ENCODE measurements at places on chromosomes 3 and 15. TPM values are rescaled to one million over a fixed set of nuclear protein-coding genes. Genes with fewer than 3 reads are reported as not detected.

GRCh38 chr3:57168151-57168550 is 3.0 kb upstream of the IL17RD start:
- no peak for DNase-seq

OXTR gene
- total RNA-seq, result 1.5 TPM

B3GALNT1 gene
- 6.2 TPM for total RNA-seq

DNA sequence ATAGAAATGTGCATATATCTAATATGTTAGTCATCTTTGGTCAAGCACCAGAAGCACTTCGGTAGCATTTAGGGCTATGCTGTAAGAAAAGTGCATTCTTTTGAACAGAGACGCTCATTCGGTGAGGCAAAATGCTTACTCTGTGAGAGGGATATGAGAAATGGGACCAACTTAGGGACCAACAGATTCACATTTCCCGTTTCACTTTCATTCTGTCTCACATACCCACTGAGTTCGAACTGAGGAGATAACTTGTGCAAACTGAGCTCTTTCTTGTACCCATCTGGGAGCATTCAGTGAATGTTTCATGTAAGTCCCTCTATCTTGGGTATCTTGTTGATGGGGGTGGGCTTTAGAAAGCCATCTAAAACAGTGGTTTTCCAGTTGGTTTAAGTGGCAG is 135.3 kb downstream of the FEZF2 start:
- DNase-seq, result no peak

CHRNB4 gene
- total RNA-seq, result not detected

GRCh38 chr3:160027541-160028195 is 39.0 kb downstream of the IL12A start:
- peak; percentile 80 for DNase-seq

- DNase-seq, result no peak
Observed at GRCh38 chr15:62570405-62570783, 405.3 kb upstream of the C2CD4B start.

KLHL40 gene
- not detected for total RNA-seq

DNA sequence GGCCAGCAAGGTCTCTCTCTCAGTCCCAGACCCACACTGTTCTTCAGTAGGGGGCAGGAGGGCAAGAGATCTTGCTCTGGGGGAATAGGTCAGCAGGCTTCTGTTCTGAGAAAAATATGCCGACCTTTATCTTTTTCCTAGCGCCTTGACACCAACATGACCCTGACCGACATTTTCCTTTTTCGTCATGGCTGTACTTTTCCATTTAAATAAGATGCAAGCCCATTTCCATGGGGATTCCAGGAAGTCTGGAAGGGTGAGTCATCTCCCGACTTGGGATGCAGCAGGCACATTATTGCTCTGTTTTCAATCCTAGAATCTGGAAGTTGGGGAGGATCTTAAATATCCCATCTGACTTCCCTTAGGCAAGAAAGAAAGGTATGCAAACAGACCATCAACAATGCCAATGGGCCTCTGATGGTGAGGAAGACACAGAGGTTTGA is 261.5 kb upstream of the LRTM1 start:
- peak; percentile 90 for DNase-seq

HES1 gene
- 26.3 TPM for total RNA-seq

IL17RD gene
- 5.7 TPM for total RNA-seq

FAM43A gene
- 6.1 TPM for total RNA-seq

- DNase-seq, result peak; percentile 30
Observed at GRCh38 chr3:148992027-148992634, 791 bp downstream of the GYG1 start.

ZNF774 gene
- total RNA-seq, result 0.76 TPM

KBTBD13 gene
- total RNA-seq, result not detected

WDR76 gene
- 19.6 TPM for total RNA-seq

DNA sequence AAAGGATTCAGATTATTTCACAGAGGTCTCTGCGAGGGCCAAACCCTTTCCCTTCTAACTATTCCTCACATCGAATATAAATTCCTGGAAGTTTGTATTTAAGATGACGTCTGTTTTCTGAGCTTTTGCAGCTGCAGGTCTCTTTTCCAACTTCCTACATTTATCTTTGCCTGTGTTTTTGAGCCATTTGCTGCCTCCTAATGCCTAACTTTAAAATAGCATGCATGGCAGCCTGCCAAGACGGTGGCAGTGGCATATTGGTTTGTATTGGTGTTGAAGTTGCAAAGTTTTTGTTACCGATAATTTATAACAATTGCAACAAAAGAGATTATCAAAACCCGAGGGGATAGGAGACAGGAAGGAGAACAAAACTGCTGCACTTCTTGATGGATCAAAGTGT is 187.1 kb upstream of the DNAJC19 start:
- peak; percentile 68 for DNase-seq

GRCh38 chr3:194369522-194370279 is at the start of gene LRRC15:
LRRC15 (minus strand) TSS chr3:194369743; CDS start chr3:194361043, 8,700 bp downstream.
- DNase-seq, result peak; percentile 72

AQP9 gene
- not detected for total RNA-seq

ECE2 gene
- not detected for total RNA-seq

- DNase-seq, result no peak
Observed at GRCh38 chr3:129555153-129555550, 12.2 kb downstream of the H1-8 start.

TIGIT gene
- total RNA-seq, result 0.20 TPM

DNA sequence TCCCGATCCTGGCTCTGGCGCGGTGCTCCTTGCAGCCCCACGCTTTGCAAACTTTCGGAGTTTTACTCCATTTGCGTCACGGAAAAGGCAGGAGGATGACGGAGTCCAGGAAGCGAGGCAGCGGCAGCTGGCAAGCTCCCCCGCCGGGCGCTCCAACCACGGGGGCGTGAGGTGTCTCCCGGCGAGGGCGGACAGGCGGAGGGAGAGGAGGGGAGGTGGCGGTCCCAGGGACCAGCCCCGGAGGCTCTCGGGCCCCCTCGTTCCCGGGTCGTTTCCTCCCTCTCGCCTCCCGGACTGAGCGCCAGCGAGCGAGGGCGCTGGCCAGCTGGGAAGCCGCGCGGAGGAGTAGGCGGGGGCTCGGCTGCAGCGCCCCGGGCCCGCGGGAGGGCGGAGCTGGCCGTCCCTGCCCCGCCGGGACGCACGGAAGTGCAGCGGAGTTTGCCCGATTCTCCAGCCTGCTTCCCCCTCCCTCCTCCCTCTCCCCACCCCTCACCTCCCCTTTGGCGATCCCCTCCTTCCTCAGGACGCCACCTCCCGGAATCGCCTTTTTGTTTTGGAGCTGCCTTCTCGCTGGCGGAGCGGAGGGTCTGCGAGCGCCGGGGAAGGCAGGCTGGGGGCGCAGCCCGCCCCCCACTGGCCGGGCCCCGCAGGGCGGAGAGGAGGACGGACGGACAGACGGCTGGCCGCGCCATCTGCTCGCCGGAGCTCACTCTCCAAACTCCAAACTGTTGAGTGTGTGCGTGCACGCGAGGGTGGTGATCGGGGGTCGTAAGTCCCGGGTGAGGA is at the start of gene SNX33:
Gene SNX33, plus strand, starts transcription at position 543 of the 786 bp plus-strand sequence. CDS start 1,191 bp downstream, outside the sequence.
- peak; percentile 80 for DNase-seq

- DNase-seq, result no peak
Observed at GRCh38 chr15:30943654-30944335, 40.1 kb downstream of the FAN1 start.

C3orf85 gene
- not detected for total RNA-seq

GRCh38 chr3:20041197-20041780 is 1.0 kb downstream of the KAT2B start:
- DNase-seq, result peak; percentile 80

FBXL22 gene
- total RNA-seq, result 0.60 TPM

DNA sequence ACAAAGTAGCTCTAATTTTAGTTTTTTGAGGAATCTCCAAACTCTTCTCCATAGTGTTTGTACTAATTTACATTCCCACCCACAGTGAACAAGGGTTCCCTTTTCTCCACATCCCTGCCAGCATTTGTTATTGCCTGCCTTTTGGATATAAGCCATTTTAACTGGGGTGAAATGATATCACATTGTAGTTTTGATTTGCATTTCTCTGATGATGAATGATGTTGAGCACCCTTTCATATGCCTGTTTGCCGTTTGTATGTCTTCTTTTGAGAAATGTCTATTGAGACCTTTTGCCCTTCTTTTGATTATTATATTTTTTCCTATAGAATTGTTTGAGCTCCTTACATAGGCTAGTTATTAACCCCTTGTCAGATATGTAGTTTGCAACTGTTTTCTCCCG is 239.9 kb upstream of the TPM1 start:
- no peak for DNase-seq

SYNPR gene
- total RNA-seq, result not detected

DNA sequence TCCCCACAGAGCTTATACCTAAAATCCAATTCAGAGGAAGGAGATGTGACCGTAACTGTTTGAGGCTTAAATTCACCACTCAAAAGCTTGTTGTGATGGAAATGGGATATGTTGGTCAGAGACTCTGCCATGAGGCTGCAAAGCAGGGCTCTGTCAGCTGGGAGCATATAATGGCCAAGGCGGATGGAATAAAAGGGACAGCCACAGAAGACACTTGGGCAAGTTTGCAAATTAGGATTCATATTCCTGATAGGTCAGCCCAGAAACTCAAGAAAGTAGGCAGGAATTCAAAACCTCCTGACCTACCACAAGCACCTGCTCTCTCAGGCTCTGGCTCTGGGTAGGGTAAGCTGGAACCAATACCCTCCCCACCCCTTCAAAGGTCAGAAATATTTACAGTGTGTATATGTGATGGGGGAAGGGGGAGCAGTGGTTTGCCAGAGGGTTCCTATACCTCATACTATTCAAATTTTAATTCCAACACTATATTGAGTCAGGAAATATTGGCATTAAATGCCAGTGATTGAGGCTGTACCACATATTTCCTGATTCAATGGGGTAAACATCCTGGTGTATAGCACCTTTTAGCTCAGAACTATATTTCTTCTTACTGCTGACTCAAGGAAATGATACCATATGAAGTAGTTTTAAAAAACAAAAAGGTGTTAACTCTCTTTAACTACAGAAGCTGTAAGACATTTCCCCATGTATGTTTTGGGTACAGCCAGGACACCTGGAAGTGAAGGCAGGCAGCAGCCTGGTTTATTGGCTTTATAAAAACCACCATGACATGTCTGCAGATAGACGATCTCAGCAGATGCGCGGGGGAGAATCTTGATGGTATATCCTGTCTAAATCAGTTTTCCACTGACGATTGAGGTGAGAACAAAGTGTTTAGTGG is 19.2 kb downstream of the FYCO1 start:
- DNase-seq, result no peak

- peak; percentile 14 for DNase-seq
Observed at GRCh38 chr3:197168606-197169005, 129.8 kb downstream of the DLG1 start.

DNA sequence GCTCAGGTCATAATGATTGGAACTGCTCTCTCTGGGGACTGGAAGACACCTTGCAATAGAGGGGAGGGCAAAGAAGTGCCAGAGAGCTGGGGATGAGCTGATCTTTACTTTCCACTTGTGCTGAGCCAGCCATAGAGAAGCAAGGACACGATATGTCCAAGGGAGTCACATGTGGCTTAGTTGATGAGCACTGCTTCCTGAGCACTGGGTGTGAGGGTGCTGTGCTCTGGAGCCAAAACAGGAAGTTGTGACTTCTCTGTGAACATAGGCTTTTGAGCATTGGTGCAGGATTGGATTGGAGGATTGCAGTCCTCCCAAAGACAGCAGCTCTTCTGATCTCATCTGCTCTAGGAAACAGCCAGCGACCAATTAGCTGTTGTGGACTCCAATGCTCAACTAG is 6.7 kb downstream of the PARP14 start:
- DNase-seq, result no peak

ATP13A5 gene
- not detected for total RNA-seq

DNA sequence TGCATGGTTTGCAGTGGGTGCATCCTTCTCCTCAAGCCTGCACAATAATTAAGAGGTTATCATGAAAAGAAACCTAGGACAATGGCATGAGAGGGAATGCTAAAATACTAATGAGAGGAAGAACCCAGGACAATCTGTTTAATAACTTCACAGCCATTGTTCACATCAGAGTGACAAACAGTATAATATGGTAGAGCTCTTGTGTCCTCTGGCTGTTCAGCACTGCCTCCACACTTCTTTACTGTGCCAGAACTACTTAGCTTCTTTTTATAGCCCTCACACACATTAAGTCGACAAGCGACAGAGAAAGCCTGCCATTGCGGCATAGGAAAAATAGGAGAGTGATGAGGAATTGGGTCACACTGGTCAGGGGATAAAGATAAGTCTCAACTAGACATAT is 65.0 kb upstream of the MEIS2 start:
- no peak for DNase-seq

Measured in HT1080 (cell line).